ENCODE measurements at places on chromosomes 4 and X.

GRCh38 chr4:130080872-130081451, 985.0 kb downstream of the C4orf33 start:
- no peak for DNase-seq

DNA sequence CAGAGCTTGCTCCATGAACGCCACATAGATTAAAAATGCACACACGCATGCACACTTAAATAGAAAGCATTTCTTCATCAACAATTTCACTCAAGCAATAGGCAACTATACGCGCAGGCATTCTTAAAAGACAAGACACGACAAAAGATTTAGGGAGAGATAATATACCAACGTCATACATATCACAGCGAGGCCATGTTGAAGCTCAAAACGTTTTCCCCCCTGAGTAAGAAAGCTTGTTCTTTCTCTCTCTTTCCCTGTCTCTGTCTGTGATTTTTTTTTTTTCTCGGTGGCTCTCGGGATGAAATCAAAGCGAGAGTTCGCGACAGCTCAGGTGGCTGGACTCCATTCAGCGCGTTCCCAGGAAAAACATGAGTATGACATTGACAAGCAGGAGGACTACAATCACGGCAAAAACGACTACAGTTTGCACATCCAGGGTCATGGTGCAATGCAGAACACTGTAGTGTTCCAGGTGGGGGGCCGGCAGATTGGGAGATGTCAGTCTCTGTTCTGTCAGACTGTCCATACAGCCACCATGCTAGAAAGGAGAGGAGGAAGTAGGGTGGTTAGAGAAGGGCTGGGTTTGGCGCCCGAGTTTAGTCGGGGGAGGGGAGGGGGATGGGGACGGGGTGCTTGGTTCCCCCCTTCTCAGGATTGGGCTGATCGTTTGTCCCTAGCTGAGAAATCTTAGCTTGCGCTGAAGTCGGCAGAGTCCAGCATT, 30.7 kb downstream of the ARHGEF9 start:
- DNase-seq = no peak

- no peak for DNase-seq
Measured at GRCh38 chrX:8179656-8180055, 8.6 kb upstream of the VCX2 start.

DNA sequence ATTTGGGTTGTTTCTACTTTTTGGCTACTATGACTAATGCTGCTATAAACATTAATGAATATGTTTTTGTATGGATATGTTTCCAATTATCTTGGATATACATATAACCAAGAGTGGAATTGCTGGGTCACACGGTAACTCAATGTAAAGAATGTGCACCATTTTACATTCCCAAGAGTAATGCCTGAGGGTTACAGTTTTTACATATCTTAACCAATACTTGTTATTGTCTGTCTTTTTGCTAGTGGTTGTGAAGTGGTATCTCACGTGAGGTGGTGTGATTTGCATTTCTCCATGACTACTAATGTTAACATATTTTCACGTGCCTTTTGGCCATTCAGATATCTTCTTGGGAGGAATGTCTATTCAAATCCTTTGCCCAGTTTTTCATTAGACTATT, 200.3 kb upstream of the MAB21L2 start:
- peak; percentile 88 for DNase-seq

- DNase-seq = no peak
Measured at GRCh38 chr4:100945789-100946188, 401.5 kb downstream of the PPP3CA start.

- peak; percentile 68 for DNase-seq
Measured at GRCh38 chrX:129522184-129523078, 859 bp downstream of the SMARCA1 start.

DNA sequence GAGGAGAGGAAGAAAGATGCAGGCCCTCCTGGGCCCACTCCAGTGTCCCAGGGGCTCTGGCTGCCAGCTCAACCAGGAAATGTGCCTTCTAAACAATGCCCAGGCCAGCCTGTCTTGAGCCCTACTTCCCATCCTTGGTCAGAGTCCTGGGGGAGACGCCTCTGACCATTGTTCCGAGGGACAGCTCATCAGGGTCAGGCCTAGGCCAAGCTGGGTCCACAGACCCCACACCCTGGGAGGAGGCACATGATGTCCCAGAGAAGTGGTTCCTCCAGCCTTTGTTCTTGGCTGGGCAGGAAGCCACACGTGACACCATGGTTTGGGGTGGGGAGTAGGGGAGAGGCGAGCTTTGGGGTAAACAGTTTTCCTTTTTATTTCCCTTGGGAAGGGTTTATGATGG, 102.5 kb downstream of the EFNB1 start:
- DNase-seq = no peak

GRCh38 chr4:81594490-81595159, 122.9 kb upstream of the RASGEF1B start:
- DNase-seq = no peak

GRCh38 chr4:30922625-30923024, 202.5 kb downstream of the PCDH7 start:
- DNase-seq = no peak

DNA sequence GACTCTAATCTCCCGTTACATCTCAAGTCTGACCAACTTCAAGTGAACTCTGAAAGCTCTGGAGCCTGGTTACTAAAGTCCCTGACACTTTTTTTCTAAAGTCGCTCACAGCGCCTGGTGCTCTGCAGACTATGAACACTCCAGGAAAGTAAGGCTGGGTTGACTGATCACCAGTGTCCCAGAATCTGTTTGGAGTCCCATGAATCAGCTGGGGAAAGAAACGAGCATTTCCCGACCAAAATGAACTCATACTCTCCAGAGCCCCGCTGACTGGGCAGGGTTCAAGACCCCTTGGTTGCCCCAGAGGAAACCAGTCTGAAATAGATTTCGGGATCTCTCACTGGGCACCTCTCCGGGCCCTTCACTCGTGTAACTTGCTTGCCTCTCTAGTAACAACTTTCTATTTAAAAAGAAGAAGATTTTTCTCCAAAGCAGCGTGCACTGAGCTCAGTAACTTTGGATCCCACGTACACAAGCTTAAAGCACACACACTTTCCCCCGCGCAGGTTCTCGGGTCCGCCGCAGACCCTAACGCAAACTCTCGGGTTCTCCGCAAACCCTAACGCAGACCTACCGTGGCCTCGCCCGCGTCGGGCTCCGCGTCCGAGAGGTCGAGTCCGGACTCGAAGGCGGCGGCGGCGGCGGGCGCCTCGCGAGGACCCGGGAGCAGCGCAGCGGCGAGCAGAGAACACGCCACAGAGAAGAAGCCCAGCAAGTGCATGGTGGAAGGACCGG, 964 bp downstream of the VEGFC start:
- DNase-seq = peak; percentile 56

DNA sequence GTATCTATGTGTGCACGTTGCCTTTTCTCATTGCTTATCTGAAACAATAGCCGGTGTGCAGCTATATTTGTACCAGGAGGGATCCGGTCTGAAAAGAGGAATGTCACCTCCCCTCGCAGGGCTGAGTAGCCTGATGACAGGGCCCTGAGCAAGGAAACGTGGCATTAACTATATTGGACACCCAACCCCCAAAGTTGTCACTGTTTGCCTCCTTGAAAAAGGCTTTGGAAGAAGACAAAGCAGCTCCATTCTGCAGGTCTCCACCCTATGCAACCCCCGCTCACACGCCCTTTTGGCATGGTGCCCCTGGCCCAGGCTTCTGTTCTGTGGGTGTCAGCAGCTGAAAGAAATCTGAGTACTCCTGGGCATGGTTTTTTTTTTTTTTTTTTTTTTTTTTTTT, 8.2 kb downstream of the PRRG3 start:
- peak; percentile 20 for DNase-seq

DNA sequence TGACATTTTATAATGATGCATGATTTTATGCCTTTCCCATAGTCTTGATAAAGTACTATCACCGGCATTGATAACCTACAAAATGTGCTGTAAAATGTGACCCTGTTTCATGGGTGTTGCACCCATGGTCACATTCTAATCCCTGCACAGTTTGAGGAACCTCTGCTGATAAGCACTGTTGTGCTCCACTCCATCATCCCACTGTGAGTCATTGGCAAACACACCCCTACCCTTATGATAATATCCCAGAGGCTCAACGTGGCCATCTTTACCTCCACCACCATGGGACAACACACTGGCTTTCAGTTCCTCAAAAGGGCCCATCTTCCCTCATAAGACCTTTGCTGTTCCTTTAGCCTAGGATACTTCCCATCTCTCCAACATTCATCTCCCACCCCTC, 32.0 kb upstream of the SGMS2 start:
- no peak for DNase-seq

GRCh38 chrX:110241816-110242215, 76.1 kb downstream of the AMMECR1 start:
- no peak for DNase-seq

- DNase-seq = no peak
Measured at GRCh38 chrX:6674734-6675133, 139.8 kb upstream of the VCX3A start.

DNA sequence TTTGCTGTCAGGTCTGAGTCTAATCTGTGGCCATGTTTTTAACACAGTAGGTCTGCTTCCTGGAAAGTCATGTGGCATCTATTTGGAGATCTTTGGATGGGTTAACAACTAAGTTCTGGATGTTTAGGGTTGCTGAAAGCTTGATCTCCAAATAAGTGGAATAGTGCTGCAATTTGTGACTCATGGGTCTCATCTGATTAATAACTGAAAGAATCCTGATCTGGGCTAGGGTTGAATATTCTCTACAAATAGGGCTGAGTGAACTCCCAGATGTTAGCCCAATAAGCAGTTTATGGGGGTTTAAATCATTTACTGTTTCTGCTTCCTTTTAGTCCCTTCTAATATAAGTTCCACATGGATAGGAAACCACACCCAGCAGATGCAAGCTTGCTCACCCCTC, 23.1 kb downstream of the CT47C1 start:
- no peak for DNase-seq

- DNase-seq = no peak
Measured at GRCh38 chr4:52711834-52712250, 39.4 kb downstream of the ERVMER34-1 start.

DNA sequence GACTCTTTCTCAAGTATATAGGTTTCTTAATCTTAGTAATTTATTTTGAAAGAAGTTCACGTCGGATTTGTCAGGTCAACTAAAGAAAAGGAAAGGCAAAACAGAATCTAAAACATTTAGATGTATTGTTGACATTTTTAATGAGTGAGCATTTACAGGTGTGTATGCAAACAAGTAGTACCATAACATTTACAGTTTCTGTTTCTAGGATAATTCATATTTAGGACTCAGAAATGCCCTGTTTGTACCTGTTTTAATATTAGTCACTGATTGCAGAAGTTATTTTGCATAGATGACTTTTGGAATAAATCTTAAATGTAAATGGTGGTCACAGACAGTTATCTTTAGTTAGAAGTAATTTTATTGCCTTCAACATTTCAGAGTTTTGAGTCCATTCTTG, 151.3 kb upstream of the NUDT6 start:
- DNase-seq = no peak

GRCh38 chr4:123701131-123701575, 304.6 kb downstream of the SPRY1 start:
- DNase-seq = peak; percentile 22

- DNase-seq = peak; percentile 33
Measured at GRCh38 chrX:71976753-71977152, 66.1 kb downstream of the NHSL2 start.

DNA sequence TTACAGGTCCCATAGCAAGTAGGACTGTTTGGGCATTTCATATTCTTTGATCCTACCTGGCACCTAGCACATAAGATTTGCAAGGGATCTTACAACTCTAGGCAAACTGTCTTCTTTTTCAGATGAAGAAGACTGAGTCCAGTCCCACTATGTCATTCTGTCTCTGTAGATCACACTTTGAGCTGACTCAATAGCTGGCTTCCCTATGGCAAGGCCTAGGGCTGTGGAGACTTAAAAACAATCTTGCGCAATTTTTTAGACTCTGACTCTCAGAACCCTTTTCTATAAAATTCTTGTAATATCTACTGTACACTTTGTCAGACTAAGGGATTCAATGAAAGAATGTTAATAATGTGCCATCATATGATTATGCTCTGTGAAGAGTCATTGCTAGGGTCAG, 26.7 kb downstream of the OTC start:
- DNase-seq = peak; percentile 1

- DNase-seq = no peak
Measured at GRCh38 chrX:149851864-149852263, 29.1 kb upstream of the MAGEA8 start.

GRCh38 chrX:85024562-85024961, 20.9 kb downstream of the APOOL start:
- DNase-seq = no peak

GRCh38 chr4:73281396-73281795, 22.8 kb upstream of the ANKRD17 start:
- DNase-seq = no peak

- no peak for DNase-seq
Measured at GRCh38 chrX:136584545-136584944, 52.5 kb downstream of the VGLL1 start.

- DNase-seq = no peak
Measured at GRCh38 chr4:32147446-32148085, 1427.4 kb downstream of the PCDH7 start.

DNA sequence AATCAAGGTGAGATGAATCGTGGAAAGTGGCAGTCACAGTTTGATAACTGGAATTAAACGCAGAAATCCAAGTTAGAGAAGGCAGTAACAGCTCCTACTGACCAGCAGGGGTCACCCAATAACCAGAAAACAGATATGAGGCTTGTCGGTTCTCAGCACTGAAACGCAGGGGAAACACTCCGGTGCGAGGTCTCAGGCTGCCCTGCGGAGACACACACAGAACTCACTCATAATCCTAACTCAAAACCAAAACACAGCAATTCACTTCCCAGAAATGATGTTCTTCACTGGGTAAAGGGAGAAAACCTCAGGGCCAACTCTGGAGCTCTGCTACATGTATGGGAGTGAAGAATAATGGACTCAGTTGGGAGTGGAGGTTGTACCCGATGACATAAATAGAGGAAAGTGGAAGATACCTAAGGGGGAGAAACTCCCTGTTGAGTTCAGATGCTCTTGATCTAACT, 384.4 kb downstream of the RAPGEF2 start:
- DNase-seq = peak; percentile 82

DNA sequence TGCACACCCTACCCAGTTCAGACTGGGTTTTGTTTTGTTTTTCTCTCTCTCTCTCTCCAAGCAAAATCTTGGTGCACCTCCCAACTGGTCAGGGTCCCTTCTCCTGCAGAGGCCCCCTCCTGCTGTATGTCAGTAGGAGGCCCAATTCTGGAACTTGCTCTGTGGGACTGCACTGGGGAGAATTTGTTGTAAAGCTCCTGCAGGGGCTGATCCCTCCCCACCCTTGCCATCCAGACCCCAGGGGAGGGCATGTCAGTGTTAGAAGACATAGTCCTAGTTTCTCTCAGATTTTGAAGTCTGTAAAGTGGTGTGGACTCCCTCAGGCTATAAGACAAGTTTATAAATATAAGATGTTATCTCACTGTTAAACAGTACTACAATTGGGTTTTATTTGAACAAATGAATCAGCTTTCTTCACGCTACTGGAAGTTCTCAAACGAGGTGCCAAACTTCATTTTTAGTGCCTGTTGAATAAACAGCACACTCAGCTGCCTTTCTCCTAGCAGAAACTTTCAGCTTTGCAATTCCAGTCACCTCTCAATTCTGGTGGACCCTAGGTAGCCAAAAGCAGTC, 88.6 kb upstream of the FRMPD3 start:
- DNase-seq = no peak

Data from fibroblast of skin of scalp (primary cell).